ENCODE measurements at places on chromosomes 6 and 20.

GRCh38 chr20:58702161-58702510 is 9.5 kb downstream of the NPEPL1 start:
- H3K27ac ChIP-seq, result no peak overlapping the region
- no peaks in the 10 kb centered on the region for H3K4me1 ChIP-seq
- DNase-seq, result no peak
- no peaks in the 10 kb centered on the region for H3K27me3 ChIP-seq

GRCh38 chr6:24191346-24191745 is 65.3 kb downstream of the NRSN1 start:
- H3K27me3 ChIP-seq, result no peaks in the 10 kb centered on the region
- no peaks in the 10 kb centered on the region for H3K36me3 ChIP-seq
- DNase-seq, result no peak
- no peaks in the 10 kb centered on the region for H3K4me1 ChIP-seq
- no peak overlapping the region for H3K27ac ChIP-seq

DNA sequence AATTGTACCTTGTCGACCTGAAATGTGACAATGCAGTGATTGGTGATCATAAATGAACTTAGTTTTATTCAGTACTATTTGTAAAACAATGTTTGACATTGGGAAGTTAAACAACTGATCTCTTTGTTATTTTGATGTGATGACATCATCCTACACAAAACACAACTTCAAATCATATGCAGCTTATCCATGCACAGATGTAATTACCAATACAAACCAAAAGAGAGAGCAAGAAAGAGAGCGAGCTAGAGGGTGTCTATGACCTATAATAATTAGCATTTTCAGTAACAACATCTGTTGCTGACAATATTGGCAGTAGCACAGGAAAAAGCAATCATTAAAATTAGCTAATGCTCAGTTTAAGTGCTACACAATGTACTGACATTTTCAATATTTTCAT is 320.9 kb downstream of the UTRN start:
- H3K4me1 ChIP-seq, result no peaks in the 10 kb centered on the region
- no peak overlapping the region for H3K4me3 ChIP-seq
- H3K36me3 ChIP-seq, result no peaks in the 10 kb centered on the region
- DNase-seq, result no peak
- no peak overlapping the region for H3K27ac ChIP-seq
- H3K27me3 ChIP-seq, result no peaks in the 10 kb centered on the region

DNA sequence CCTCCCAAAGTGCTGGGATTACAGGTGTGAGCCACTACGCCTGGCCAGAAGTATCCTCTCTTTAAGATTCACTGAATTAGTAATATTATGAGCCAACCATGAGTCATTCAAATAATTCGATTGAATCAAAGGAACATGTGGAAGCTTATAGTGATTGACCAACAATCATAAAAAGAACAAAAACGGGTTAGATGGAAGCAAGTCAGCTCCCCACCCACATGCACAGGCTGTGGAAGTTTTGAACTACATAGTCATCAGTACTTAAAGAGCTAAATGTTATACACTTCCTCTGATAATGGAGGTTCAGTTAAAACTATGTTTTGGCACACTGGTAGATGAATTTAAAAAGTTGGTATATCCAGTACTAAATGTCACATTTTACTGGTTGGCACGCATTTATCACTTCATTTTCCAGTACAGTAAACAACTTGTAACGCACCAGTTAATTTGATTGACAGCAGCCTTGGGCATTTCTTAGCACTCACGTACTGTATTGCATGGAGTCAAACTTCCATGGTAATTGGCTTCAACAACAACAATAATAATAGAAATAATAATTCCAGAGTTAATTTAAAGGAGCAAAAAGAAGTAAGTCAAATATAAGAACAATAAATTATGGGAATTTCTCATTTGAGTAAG is 1107.3 kb upstream of the MAP3K7 start:
- no peak overlapping the region for H3K27ac ChIP-seq
- H3K27me3 ChIP-seq, result no peaks in the 10 kb centered on the region
- H3K36me3 ChIP-seq, result no peaks in the 10 kb centered on the region

DNA sequence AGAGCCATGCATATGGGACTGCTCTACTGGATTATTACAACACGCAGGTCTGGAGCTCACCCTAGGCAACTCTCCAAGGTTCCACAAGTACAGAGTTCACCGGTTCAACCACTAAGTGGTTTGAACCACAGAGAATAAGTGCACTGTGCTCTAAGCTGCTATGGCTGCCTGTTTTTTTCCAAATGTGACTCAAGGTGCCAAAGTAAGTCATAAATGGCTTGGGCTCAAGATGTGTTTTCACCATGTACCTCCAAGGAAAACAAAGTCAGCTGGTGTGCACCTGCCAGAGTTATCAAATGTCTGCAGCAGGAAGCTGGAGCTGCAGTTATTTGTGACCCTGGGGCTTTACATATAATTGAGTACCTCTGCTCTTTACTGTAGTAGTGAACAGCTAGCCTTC is 76.7 kb downstream of the PREP start:
- no peak overlapping the region for H3K27ac ChIP-seq
- no peak for DNase-seq
- no peak overlapping the region for H3K4me3 ChIP-seq
- peaks cover 2% of the 10 kb centered on the region for H3K4me1 ChIP-seq
- H3K27me3 ChIP-seq, result no peaks in the 10 kb centered on the region

GRCh38 chr6:38195113-38195635 is 375.6 kb downstream of the ZFAND3 start:
- H3K36me3 ChIP-seq, result no peaks in the 10 kb centered on the region
- no peak for DNase-seq
- H3K4me3 ChIP-seq, result no peak overlapping the region
- no peaks in the 10 kb centered on the region for H3K27me3 ChIP-seq
- H3K4me1 ChIP-seq, result no peaks in the 10 kb centered on the region
- no peak overlapping the region for H3K27ac ChIP-seq

DNA sequence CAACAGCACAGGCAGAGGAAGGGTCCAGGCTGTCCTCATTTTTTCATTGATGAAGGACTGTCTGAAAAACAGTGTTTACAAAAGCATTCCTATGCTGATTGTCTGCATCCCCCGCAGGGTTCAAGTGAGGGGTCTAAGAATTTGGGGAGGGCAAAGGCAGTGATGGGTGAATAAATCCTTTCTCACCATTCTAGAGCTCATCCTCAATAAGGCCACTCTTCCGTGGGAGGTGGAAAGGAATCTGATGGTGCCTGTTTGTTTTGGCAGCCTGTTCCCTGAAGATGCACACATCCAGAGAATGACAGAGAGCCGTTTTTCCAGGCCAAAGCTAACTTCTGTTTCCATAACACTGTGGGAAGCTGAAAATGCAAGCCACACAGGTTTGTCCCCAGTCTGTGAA is 164.5 kb downstream of the MOXD1 start:
- no peak overlapping the region for H3K4me3 ChIP-seq
- no peak overlapping the region for H3K27ac ChIP-seq
- H3K27me3 ChIP-seq, result no peaks in the 10 kb centered on the region
- no peaks in the 10 kb centered on the region for H3K36me3 ChIP-seq

DNA sequence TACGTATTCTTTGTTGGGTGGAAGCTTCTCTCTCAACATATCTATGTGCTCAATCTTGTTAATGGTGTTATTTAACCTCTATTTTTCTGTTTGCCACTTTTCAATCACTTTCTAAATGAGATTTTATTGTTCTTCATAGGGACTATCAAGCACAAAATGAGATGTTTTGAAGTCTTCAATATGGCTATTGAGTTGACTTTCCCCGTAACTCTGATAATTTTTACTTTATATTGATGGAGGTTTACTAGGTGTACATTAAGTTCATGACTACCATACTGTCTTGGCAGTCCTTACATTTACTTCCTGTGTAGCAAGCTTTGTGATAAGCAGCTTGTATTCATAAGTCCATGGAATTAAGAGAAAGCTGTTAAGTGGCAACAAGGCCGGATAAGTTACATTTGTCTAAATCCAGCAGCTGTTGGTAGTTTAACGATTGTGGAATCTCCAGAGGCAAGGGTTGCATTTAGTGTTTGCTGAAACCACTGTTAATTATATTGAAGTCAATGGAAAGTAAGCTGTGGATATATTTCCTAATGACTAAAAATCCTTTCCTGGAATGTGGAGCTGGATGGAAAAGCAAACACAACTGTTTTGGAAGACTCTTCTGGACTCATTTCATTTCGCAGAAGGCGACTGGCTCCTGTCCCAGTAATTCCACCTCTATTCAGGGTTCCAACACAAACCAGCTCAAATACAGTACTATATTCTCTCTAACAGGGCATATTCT is 57.3 kb upstream of the SMIM29 start:
- no peak overlapping the region for H3K27ac ChIP-seq
- no peak for DNase-seq
- H3K36me3 ChIP-seq, result no peaks in the 10 kb centered on the region
- H3K4me3 ChIP-seq, result no peak overlapping the region

All from Panc1 (cell line).